ENCODE measurements at places on chromosomes 12 and 14. TPM values are rescaled to one million over a fixed set of nuclear protein-coding genes. Genes with fewer than 3 reads are reported as not detected.

The FGF23 gene
- total RNA-seq = not detected

The GPR135 gene
- 1.6 TPM for total RNA-seq

GRCh38 chr14:75090353-75090752, 20.9 kb downstream of the ZC2HC1C start:
- H3K4me3 ChIP-seq = no peak overlapping the region
- no peaks in the 10 kb centered on the region for H3K27me3 ChIP-seq
- H3K27ac ChIP-seq = no peak overlapping the region

The BICDL1 gene
- 140 TPM for total RNA-seq

DNA sequence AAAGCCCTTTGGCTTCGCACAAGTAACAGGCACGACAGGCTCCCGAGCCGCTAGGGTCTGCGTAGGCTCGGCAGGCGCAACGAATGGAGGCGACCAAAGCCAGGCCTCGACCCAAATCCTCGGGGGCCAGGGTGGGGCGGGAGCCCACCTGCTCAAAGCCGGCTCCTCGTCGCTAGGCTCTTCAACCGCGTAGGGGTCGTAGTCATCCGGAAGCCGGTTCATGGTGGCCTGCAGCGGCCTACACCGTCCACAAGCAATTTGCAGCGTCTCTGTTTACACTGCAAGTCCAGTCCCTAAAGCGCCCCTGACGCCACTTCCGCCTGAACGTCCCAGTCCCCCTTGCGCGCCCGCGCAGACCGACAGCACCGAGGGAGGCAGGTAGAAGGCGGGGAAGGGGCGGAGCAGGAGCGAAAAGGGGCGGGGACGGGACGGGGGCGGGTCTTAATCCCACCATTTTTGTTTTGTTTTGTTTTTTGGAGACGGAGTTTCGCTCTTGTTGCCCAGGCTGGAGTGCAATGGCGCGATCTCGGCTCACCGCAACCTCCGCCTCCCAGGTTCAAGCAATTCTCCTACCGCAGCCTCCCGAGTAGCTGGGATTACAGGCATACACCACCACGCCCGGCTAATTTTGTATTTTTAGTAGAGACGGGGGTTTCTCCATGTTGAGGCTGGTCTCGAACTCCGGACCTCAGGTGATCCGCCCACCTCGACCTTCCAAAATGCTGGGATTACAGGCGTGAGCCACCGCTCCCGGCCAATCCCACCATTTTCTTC, at the start of gene EAPP:
Gene EAPP, minus strand, starts transcription at position 295 of the 774 bp plus-strand sequence. Its CDS starts 73 bp downstream, at position 222.
- H3K36me3 ChIP-seq = peaks cover 8% of the 10 kb centered on the region
- no peaks in the 10 kb centered on the region for H3K27me3 ChIP-seq
- peak within 1 kb of the TSS; percentile 98 for H3K4me3 ChIP-seq
- peak; percentile 93 for DNase-seq
- H3K27ac ChIP-seq = peak within 1 kb of the TSS; percentile 93
- peaks cover 18% of the 10 kb centered on the region for H3K4me1 ChIP-seq

GRCh38 chr12:92756898-92757596, 54.3 kb downstream of the PLEKHG7 start:
- no peak for DNase-seq
- H3K4me3 ChIP-seq = no peak overlapping the region
- H3K27ac ChIP-seq = no peak overlapping the region
- no peaks in the 10 kb centered on the region for H3K4me1 ChIP-seq
- H3K36me3 ChIP-seq = no peaks in the 10 kb centered on the region

- H3K27me3 ChIP-seq = peaks cover 39% of the 10 kb centered on the region
- H3K27ac ChIP-seq = no peak overlapping the region
- DNase-seq = no peak
- no peaks in the 10 kb centered on the region for H3K4me1 ChIP-seq
- H3K4me3 ChIP-seq = no peak overlapping the region
- no peaks in the 10 kb centered on the region for H3K36me3 ChIP-seq
These were observed 7.1 kb upstream of the SALL2 start for GRCh38 chr14:21533294-21533693.

The CLEC1B gene
- total RNA-seq = not detected

DNA sequence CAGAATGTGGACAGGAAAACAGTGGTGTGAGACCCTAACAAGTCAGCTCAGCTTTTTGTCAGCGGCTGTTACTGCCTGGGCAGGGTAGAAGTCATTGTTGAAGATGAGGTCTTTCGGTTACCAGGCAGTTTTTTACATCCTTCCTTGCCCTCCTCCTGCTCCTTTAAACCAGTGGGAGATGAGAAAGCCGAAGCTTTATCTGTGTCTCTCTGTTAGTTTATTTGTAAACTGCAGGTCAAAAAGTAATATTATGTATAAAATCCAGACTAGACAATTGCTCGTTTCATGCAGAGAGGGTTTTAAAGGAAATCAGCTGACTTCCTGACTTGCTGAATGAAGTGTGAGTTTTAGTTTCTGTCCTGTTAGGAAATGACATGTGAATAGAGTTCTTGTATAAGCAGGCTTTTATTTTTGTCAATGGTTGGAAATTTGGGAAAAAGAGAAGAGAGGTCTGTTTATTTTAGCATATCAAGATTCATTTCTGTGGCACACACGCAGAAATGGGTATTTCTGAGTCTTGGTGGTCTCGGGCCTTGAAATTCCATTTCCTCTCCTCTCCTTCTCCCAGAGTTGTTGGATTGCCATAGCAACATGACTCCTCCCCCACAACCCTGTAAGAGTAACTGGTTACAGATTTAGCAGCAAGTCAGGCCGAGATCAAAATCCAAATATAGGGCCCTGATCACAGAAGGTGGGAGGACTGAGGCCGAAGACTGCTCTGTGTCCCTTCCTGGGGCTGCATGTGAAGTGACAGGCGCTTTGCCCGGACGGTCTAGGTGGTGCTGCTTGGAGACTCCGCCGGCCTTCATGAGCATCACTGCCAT, 60.8 kb downstream of the SAMD4A start:
- DNase-seq = peak; percentile 36
- H3K27ac ChIP-seq = peak overlapping the region; percentile 49
- no peaks in the 10 kb centered on the region for H3K27me3 ChIP-seq
- H3K4me3 ChIP-seq = peak overlapping the region; percentile 62
- peaks cover 36% of the 10 kb centered on the region for H3K4me1 ChIP-seq
- H3K36me3 ChIP-seq = peaks cover 2% of the 10 kb centered on the region
